ENCODE measurements at places on chromosomes 13 and 19.

- H3K27me3 ChIP-seq, result no peaks in the 10 kb centered on the region
- no peaks in the 10 kb centered on the region for H3K36me3 ChIP-seq
- no peak for DNase-seq
- H3K4me1 ChIP-seq, result no peaks in the 10 kb centered on the region
- no peak overlapping the region for H3K27ac ChIP-seq
Measured at GRCh38 chr13:38866649-38867048, 124.0 kb downstream of the STOML3 start.

DNA sequence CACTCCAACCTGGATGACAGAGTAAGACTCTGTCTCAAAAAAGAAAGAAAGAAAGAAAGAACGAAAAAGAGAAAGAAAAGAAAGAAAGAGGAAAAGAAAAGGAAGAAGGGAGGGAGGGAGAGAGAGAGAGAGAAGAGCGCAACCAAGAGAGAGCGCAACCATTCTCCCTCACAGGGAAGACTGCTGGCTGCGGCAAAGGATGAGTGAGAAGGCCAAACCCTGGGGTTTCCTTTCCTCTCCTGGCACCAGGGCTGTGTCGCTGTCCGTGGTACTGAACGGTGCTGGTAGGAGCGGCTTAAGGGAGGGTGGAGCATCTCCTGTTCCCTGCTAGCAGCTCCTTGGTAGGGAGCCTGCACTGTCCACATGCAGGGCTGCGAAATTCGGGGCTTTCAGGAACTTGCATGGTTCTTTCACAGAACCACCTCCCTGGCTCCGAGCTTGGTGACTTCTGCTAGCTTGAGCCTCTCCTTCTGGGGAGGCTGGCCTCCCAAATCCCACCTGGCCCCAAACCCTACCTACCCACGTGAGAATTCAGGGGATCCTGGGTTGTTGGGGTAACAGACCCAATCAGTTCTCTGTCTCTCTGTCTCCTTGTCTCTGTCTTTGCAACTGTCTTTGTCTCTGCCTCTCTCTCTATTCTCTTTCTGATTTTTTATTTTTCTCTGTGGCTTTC lies 51.1 kb upstream of the ZNRF4 start:
- H3K4me1 ChIP-seq, result no peaks in the 10 kb centered on the region
- H3K36me3 ChIP-seq, result no peaks in the 10 kb centered on the region
- no peak overlapping the region for H3K27ac ChIP-seq
- peak; percentile 5 for DNase-seq
- H3K4me3 ChIP-seq, result no peak overlapping the region
- H3K27me3 ChIP-seq, result no peaks in the 10 kb centered on the region

GRCh38 chr13:19984430-19985218 lies 26.1 kb downstream of the ZMYM2 start:
- no peak for DNase-seq
- peaks cover 11% of the 10 kb centered on the region for H3K4me1 ChIP-seq
- no peak overlapping the region for H3K4me3 ChIP-seq
- H3K36me3 ChIP-seq, result peaks cover 6% of the 10 kb centered on the region
- no peaks in the 10 kb centered on the region for H3K27me3 ChIP-seq

DNA sequence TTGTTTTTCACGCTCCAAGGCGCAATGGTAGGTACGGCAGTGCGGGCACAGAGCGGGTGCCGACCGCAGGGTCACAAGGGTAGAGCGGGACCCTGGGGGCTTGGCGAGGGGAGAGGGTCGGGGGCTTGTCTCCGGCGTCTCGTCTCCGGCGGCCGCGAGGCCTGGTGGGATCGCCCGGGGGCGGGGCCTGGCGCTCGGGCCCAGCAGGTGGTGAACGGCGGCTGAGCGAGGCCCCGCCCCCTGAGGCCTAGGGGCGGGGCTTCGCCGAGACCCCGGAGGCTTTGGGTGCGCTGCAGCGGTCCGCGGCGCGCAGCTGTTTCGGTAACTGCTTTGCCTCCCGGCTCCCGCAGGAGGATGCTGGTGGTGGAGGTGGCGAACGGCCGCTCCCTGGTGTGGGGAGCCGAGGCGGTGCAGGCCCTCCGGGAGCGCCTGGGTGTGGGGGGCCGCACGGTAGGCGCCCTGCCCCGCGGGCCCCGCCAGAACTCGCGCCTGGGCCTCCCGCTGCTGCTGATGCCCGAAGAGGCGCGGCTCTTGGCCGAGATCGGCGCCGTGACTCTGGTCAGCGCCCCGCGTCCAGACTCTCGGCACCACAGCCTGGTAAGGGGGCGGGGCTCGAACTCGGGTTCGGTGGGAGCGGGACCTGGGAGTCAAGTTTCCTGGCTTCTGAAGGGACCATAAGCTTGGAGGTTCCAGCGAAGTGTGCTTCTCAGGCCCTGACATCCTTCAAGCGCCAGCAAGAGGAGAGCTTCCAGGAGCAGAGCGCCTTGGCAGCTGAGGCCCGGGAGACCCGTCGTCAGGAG lies at the start of gene TSEN34:
Gene TSEN34, plus strand, starts transcription at position 298 of the 800 bp plus-strand sequence. Its CDS starts 57 bp downstream, at position 355.
- H3K27me3 ChIP-seq, result no peaks in the 10 kb centered on the region
- DNase-seq, result no peak
- H3K4me3 ChIP-seq, result peak within 1 kb of the TSS; percentile 85
- peaks cover 9% of the 10 kb centered on the region for H3K36me3 ChIP-seq
- peak within 1 kb of the TSS; percentile 99 for H3K27ac ChIP-seq
- peaks cover 28% of the 10 kb centered on the region for H3K4me1 ChIP-seq

- no peaks in the 10 kb centered on the region for H3K4me1 ChIP-seq
- H3K36me3 ChIP-seq, result no peaks in the 10 kb centered on the region
- H3K4me3 ChIP-seq, result no peak overlapping the region
Measured at GRCh38 chr19:8893419-8893818, 61.2 kb downstream of the MBD3L1 start.

DNA sequence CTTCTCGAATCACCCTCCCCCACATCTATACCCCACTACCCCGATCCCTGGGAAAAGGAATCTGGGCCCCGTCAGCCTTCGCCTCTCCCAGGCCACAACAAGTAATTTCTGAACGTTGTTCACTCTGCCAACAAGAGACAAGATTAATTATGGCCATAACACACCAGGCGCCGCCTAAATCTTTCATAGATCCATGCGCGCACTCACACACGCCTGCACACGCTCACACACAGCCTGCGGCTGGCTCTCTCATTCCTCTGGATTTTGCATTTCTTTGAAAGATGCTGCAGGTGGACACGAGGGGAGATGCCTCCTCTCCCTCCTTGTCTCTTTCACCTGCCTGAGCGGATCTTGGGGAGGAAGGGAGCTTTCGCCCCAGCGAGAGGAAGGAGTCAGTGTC lies 17.1 kb downstream of the ZNRF4 start:
- DNase-seq, result no peak
- H3K36me3 ChIP-seq, result no peaks in the 10 kb centered on the region
- H3K4me1 ChIP-seq, result no peaks in the 10 kb centered on the region
- H3K27ac ChIP-seq, result no peak overlapping the region
